Hematopoietic multipotent progenitor cell treated with erythropoietin and hydrocortisone succinate and interleukin-3 and kit ligand, for 15 days (in vitro differentiated cells): ENCODE measurements at places on chromosomes 3 and 15.

GRCh38 chr15:66051833-66052232 is 182.5 kb downstream of the RAB11A start:
- no peak for DNase-seq

GRCh38 chr3:49339581-49339940 is 292 bp downstream of the USP4 start:
- peak; percentile 20 for DNase-seq

- no peak for DNase-seq
Measured at GRCh38 chr15:63887630-63888029, 53.9 kb upstream of the HERC1 start.

- DNase-seq = no peak
Measured at GRCh38 chr3:49727154-49727923, 3.6 kb upstream of the GMPPB start.

- DNase-seq = no peak
Measured at GRCh38 chr3:194930377-194931204, 244.9 kb downstream of the FAM43A start.

DNA sequence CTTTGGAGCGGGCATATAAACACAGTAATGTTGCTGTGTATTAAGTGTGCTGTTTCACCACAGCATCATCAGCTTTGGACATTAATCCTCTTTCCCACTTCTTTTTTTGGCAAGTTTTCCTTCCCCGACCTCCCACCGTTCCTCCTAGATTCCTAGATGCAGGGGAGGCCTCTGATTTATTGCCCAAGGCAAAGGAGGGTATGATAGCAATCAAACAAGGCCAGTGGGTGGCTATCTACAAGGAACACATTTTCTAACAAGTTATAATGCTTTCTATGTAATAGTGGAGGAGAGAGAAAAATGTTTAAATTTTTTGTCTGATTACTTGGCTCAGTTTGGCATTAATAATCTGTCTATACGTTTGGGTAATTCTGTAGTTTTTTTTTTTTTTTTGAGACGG is 38.1 kb downstream of the ATG7 start:
- no peak for DNase-seq
